HT-29 (cell line): ENCODE measurements at places on chromosomes 2 and 18. TPM values are rescaled to one million over a fixed set of nuclear protein-coding genes. Genes with fewer than 3 reads are reported as not detected.

DNA sequence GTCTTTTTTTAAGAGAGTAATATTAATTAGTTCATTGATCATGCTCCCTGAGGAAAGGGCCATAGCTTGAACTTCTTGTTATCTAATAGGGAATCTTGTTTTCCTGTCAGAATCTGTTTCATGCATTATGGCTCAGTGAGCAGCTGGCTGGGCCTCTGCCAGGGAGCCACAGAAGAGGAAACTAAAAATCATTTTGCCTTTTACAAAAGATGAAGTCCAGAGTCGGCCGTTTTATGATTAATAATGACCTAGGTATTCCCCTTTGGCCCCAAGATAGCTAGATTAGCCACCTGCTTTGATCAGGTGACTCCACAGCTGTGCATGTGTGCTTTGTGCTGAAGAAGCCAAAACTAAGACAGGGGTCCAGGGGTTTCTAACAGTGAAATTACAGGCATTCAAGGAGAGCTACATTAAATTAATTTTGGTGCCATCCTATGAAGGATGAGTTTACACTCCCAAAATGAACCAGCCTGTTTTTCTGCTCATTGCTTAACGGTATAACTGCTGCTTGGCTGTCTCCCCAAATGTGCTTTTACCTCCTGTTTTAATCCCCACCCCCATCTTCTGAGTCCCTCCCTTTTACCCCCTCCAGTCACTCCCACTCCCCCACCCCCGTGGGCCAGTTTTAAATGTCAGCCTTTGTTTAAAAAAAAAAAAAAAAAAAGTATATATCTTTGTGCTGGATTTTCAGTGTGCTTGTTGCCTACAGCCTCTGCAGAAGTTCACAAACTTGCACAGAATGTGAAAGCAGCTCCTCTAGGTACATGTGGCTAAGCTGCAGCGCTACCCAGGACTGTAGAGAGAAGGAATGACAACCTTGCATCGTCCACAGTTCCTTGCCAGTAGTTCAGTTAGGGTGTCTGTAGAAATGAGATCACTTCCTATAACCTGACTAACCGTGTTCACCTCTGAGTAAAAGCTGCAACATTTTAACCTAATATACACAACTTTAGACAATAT lies 93.1 kb downstream of the CABLES1 start:
- DNase-seq = no peak

DNA sequence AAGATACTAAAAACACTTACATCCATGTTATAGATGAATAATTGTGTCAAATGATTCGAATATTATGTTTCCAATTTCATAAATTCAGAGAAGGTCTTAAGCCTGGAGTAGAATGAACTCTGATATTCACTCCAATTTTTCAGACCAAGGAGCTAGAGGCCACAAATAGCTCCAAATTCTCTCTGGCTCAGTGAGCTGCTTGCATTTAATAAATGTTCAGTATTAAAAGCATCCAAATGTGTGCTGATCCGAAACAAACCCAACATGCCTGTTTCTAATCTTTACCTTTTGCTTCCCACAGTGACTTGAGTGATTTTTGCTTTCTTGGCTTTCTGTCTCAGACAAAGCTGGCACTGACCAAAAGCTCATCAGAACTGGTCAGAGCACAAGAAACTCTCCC lies 291.4 kb downstream of the CCDC85A start:
- DNase-seq = no peak

DNA sequence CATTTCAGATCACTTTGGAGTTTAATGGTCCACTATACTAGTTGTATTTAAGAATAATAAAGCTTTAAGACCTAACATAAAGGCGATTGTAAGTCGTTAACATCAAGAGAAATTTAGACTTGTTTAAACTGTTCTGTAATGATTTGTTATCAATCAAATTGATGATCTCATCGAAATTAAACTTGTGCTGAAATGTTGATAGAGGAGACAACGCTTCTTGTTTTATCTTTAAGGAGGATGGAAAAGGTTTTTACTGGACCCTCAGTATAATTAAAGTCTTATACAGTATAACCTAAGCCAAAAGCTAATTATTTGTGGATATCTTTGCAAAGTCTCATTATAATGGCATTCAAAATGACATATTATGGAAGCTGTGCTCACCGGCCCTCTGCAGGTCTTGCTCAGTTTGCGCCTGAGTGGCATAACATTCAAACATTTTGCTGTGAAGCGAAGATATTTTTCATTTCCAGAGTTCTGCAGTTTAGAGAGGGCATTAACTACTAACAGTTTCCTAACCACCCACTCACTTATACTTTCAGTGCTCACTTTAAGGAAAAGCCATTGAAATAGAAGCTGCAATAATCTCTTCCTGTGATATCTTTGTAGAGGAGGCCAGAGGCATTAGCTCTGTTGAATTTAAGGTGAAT lies 1.4 kb upstream of the SERTAD2 start:
- DNase-seq = peak; percentile 48

DNA sequence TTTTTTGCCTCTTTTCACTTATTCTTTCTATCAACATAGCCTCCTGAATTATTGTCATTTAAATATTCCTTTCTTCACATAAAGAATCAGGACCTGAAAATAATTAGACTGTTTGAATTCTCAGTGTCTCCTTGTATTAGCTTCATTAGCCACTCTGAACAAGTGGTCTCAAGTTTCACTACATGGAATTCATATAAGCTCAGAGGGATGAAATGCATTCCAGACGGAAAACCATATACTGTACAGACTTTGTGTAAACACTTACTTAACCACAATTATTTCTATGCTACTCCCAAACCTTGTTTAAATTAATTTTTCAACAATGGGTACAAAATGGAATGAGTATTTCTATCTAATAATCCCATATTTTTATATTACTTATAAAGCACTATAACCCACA lies 53.4 kb downstream of the CHN1 start:
- no peak for DNase-seq

GRCh38 chr2:126895336-126895735 lies 3.4 kb upstream of the TEX51 start:
- no peak for DNase-seq

- no peak for DNase-seq
Observed at GRCh38 chr2:41657226-41657625, 390.6 kb upstream of the PKDCC start.

GRCh38 chr2:95334916-95335641 lies 37.9 kb downstream of the KCNIP3 start:
- DNase-seq = no peak

DNA sequence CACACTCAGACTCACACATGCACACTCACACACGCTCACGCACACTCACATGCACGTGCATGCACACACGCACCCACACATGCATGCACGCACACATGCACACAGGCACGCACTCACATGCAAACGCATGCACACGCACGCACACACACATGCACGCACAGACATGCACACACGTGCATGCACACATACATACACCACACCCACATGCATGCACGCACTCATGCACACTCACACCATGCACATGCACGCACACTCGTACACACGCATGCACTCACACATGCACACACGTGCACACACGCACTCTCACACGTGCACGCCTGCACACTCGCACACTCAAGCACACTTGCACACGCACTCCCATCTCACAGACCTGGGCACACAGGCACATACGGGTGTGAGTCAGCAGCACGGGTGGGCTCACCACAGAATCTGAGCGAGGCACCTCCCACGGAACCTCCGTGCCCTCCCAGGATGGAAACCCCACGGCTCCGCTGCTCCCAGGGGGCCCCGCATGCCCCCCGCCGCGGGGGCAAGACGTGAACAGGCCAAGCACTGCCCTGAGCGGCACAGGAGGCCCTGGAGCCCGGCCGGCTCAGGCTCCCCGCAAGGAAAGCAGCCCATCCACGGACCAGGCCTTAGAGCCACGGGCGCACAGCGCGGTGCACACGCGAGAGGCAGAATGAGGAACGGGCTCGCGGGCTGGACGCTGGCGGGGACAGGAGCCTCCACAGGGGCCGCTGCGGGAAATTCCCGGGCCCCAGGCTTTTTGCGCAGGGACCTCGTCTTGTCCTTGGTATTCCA lies 8.4 kb upstream of the KCNG2 start:
- DNase-seq = no peak

DNA sequence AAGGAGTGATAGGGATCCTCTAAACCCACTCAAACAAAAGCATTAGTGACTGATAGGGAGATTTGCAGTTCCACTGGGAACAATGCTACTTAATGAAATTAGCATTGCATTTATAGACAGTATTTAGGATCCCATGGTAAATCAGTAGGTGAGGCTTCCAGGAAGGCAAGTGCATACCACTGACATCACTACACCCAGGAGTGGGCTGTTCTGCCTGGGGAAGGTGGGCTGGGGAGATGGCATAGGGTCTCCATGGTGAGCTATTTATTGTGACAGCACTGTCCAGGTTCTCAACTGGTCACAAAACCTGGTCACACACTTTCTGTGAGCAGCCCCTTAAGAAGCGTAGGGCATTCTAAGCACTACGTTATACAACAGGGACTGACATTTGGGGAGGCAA lies 262.2 kb downstream of the ALK start:
- DNase-seq = no peak

GRCh38 chr18:58095222-58095621 lies 51.2 kb downstream of the NEDD4L start:
- no peak for DNase-seq

DNA sequence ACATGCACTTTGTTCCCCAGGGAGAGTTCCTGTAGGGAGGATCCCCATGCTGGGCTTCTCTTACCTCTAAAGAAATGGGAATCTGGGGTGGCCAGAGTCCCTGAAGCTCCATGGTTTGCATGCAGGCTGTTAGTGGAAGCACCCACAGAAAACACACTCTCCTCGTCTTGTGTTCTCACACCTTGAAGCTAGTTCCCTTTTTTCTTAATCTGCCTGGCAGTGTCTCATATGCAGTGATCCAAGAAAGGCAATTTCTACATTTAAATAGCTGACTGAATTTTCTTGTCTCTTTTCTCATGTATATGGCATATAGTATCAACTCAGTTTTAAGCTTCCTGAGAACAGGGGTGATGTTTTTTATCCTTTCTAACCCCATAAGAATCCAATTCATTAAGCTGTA lies 65.0 kb downstream of the LINC00305 start:
- DNase-seq = no peak

- peak; percentile 49 for DNase-seq
Observed at GRCh38 chr2:226772389-226773179, 27.0 kb downstream of the IRS1 start.

GRCh38 chr2:238122287-238123217 lies 15.9 kb upstream of the KLHL30 start:
- no peak for DNase-seq

DNA sequence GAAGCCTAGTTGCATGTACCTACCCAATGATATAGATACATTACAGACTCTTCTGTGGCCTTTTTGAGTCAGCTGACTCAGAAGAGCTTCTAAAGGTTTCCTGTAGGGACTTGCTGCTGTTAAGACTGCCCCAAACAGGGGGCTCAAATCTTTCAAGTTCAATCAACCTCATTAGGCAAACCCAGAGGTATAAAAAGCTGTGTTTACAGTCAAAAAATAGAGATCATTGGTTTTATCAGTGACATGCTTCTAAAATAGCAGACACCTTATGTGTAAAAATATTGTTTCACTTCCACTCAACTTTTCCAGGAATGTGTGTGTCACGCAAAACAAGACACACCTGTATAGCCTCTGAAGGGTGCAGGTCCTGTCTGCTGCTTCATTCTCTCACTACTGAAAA lies 624.3 kb upstream of the FANCL start:
- DNase-seq = no peak

DNA sequence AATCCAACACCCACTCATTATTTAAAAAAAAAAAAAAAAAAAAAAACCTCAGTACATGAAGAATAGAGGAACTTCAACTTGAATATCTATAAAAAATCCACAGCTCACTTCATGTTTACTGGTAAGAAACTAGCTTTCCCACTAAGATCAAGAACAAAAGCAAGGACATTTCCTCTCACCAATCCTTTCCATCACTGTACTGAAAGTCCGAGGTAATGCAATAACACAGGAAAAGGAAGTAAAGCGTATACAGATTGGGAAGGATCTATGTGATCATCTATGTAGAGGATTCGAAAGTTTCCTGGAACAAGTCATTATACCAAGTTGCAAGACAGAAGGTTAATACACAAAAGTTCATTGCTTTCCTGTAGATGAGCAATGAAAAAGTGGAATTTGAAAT lies 63.2 kb downstream of the ROCK2 start:
- no peak for DNase-seq

The DPY30 gene
- total RNA-seq = 61.4 and 63.7 TPM in 2 replicates

The IL1A gene
- total RNA-seq = not detected in 2 replicates

The KIF5C gene
- total RNA-seq = not detected in 2 replicates

The SLC4A3 gene
- 0.08 and 0.36 TPM in 2 replicates for total RNA-seq

The HDHD2 gene
- total RNA-seq = 8.4 and 12.2 TPM in 2 replicates

The APOB gene
- total RNA-seq = not detected in 2 replicates

The CETN1 gene
- not detected in 2 replicates for total RNA-seq

The CAPN13 gene
- 4.0 TPM in 2 replicates for total RNA-seq
